ENCODE measurements at places on chromosomes 4 and X.

GRCh38 chrX:136725441-136726104, 55.2 kb downstream of the ARHGEF6 start:
- DNase-seq: peak; percentile 42

GRCh38 chrX:51893931-51894696, 691 bp downstream of the MAGED1 start:
- DNase-seq: peak; percentile 40

DNA sequence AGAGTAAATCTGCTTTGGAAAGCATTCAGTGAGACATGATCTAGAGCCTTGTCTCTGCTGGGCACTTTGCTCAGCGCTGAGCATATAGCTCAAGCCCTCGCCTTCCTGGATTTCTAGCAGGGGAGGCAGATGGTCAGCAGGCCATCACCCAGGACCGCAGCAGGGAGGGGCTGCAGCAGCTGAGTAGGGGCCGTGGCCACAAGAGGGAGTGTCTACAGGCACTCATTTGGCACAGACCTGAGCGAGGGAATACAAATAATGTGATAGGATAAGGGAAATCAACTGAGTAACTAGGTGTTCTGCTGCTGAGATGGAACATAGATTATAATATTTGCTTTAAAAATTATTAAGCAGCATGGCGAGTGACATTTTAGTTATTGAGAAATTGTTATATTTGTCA, 30.2 kb downstream of the OFD1 start:
- no peak for DNase-seq

DNA sequence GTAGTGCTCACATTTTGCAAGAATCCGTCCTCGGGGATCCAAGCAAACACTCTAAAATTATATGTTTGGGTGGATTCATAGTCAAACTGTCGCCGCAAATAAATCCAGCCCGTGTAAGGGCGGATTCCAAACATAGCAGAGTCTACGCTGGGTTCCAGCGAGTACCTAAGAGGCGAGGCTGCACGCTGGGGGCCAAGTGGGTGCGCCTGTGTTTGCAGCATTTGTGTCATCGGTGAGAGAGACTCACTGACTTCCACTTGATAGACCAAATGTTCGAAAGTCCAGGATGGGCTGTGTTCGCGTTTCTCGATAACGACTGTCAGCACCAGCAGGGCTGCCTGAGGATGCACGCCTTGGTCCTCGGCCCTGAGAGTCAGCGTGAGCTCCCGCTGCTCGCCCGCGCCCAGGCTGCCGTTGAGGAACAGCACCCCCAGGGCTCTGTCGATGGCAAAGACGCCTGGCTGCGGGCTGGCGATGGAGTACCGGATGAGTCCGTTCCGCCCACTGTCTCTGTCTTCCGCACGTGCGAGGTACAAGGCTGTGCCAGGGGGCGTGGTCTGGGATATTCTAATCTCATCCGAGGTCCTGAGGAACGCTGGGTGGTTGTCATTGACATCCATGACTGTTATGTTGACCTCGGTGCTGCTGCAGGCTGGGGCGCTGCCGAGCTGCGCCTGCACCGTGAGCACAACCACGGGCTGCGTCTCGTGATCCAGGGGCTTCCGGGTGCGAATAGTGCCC, 158.7 kb downstream of the DCHS2 start:
- DNase-seq: peak; percentile 60

DNA sequence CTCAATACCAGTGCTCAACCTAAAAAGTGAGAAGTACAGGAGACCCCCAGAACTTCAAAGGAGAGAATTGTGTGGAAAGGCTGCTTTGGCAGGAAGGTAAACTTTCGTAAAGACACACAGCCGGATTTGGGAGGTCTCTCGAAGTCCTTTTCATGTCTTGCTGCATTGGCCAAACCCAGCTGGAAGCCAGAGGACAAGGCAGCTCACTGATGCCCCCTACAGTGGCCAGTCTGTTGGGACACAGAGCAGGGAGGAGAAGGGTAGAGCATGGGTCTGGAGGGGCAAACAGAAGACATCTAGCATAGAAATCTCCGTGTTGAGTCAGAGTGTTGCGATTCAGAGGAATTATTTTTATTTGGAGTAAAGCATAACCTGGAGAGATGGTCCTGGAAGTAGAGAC, 198.9 kb downstream of the ANK2 start:
- no peak for DNase-seq

DNA sequence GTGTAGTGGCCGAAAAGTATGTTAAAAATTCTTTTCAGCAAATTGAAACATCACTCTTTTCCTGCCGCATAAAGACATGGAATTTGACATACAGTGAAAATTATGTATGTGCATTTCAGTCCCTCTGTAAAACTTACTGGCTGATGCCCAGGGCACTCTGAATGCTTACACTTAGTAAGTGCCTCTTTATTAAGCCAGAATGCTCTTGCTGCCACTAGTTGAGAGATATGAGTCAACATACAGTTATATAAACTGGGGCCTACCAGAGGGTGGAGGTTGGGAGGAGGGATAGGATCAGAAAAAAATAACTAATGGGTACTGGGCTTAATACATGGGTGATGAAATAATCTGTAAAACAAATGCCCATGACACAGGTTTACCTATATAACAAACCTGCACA, 38.1 kb upstream of the TRPC5 start:
- no peak for DNase-seq

DNA sequence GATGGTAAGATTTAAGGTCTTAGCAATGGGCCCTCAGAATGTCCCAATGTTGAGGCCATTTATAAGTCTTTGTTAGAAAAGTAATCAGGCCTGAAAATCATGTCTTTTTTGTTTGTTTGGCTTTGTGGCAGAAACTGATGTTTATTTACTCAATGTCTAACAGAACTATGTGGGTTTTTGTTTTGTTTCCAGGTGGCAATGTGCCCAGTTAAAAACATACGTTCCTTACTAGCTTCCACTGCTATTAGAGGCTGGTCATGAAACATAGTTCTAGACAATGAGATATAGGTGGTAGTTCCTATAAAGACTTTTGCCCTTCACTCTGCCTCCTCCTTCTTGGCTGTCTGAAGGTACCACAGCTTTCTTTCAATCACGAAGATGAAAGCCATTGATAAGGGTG, 108.8 kb downstream of the C4orf51 start:
- DNase-seq: no peak

DNA sequence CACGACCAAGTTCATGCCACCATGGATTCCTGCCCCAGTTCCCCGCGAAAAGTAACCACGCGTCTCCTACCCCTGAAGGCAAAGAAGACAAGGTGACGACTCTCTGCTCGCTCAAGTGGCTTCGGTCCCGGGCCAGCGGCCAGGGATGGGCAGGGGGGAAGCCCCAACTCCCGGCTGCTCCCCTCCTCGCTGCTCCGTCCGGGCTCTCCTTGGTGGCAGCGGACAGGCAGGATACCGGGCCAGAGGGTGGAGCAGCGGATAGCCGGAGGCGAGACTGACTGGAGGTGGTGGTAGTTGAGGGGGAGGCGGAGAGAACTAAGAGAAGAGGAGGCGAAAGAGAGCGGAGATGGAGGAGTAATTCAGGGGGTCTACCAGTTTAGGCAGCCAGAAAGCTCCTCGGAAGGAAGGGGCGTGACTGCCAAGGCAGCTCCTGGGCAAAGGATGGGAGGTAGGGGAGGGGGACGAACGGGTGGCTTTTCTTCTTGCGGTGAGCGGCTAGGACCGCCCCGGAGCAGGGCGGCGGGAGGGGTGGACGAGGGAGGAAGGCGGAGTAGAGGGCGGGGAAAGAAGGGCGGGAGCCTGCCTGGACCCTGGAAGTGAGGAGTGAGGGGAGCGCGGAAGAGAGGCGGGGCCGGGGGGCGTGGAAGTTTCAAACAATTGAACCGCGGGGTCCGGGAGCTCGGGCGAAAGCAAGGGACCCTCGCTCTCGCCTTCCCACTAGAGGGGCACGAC, at the start of gene AMOT:
AMOT (minus strand) TSS at position 450 of the 732 bp plus-strand sequence. CDS start 17,705 bp downstream, outside the sequence.
- peak; percentile 78 for DNase-seq

DNA sequence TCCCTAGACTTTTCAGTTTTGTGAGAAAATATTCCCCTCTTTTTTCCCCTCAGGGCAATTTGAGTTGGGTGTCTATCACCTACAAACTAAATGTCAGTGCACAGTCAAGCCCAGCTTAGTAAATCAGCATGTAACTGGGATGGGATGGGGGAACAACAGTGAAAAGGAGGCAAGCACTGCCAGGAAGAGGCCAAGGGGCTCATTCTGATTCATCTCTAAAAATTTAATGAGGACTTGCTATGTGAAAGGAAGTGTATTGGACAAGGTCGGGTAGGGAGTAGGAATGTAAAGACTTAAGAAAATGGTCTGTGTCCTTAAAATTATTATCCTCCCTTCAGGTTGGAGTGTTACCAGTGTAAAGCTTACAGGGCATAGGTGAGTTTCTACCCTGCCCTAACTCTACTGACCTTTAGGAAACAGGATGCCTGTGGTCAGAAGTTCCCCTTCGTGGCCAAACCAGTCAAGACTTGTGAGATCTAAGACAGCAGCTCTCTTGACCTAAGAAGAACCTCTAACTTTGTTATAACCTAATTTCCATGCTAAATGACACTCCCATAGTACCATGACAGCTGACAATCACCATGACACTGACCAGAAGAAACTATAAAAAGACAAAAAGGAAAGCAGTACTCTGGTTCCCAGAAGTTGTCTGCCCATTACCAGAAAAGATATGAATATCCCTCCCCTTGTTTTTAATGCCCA, 194.4 kb upstream of the LDB2 start:
- DNase-seq: no peak

DNA sequence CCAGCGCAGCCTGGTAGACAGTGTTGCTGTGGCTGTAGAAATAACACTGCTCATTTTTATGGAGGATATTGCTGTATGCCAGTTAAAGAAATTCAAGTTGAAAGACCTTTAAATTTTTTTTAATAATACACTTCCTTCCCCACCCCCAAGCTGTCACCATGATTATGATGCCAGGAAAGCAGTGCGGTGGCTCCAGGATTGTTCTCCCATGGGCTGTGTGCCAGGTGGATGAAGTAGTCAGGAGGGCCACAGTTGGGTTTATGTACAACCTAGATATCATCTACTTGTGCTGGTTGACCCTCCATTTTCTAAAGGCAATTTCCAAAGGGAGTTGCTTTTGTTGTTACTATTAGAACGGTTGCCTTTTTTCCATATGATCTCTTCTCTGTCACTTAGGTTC, 136.6 kb downstream of the AFF1 start:
- DNase-seq: no peak

- DNase-seq: no peak
Measured at GRCh38 chr4:113575401-113575800, 186.1 kb downstream of the CAMK2D start.

- no peak for DNase-seq
Measured at GRCh38 chr4:55808186-55808585, 11.4 kb upstream of the EXOC1L start.

DNA sequence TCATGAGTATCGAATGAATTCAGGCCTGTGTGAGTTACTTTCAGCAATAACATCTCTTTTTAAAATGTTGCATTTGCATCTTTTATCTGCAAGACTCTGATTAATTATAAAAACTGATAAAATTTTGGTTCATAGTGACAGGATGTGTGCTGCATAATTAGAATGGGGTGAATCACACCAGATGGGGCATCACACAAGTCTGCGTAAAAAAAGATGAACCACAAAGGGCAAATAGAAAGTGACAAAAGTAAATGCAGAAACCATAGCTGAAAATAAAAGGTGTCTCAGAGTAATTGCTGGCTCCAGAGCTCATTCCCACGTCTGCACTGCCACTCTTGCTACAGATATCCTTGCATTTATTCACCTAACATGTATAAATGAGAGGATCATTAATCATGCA, 131.1 kb downstream of the HS3ST1 start:
- no peak for DNase-seq

DNA sequence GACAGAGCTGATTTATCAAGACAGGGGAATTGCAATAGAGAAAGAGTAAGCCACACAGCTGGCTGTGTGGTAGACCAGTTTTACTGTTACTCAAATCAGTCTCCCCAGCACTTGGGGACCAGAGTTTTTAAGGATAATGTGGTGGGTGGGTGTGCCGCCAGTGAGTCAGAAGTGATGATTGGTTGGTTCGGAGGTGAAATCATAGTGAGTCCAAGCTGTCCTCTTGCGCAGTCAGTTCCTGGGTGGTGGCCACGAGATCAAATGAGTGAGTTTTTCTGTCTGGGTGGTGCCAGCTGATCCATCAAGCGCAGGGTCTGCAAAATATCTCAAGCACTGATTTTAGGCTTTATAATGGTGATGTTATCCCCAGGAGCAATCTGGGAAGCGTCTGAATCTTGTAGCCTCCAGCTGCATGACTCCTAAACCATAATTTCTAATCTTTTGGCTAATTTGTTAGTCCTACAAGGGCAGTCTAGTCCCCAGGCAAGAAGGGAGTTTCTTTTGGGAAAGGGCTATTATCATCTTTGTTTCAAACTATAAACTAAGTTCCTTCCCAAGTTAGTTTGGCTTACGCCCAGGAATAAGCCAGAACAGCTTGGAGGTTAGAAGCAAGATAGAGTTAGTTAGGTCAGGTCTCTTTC, 44.0 kb upstream of the PPP1R2C start:
- no peak for DNase-seq

DNA sequence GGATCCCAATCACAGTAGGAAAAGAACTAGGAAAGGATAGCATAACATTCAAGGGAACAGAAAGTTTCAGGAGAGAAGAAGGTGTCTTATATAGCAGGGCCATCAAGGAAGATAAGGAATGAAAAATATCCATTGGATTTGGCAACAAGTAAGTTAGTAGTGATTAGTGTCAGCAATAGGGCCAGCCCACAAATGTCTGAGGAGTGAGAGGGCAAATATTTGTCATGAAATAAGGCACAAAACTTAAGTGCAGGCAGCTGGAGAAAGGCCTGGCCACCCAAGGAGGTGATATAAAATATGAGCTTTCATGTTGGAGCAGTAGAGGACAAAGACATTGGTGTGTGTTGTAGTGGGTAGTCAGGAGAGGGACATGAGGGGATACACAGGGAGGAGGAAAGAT, 132.1 kb downstream of the COL4A6 start:
- no peak for DNase-seq

- DNase-seq: no peak
Measured at GRCh38 chr4:38308728-38309311, 348.6 kb downstream of the PTTG2 start.

- DNase-seq: no peak
Measured at GRCh38 chrX:55742649-55743048, 25.1 kb downstream of the RRAGB start.

DNA sequence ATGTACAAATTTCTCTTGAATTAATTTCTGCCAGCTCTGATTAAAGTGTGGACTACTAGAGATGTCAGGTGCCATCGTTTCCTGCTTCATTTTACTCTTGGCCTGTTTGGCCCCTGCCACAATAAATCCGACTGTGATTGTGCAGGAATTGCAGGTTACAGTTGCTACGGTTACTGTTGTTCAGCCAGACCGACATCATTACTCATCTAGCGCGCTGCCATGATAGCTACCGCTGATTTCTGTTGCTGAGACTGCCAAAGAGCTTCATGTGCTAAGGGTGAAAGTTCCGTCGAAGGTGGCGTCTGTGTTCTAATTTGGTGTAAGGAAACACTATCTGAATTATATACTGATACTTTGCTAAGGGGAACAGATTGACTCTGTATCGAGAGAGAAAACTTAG, 22.1 kb downstream of the SLIT2 start:
- DNase-seq: no peak

DNA sequence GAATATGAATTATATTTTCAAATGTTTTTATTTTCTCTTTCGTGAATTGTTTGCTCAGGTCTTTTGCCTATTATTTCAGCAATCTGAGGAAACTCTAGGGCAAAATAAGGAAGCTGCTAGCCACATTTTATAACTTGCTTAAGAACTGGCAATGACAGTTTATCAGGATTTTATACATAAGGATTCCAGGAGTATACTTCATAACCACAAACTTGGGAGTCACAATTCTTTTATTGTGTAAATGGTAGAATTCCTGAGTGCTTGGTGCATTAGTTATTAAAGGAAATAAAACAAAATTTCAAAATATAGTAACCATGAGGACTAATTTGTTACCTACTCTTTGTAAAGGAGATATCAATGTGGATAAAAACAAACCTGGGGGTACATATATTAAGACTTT, 54.4 kb downstream of the PALLD start:
- no peak for DNase-seq

Data from head of caudate nucleus (tissue), 42 donors.